ENCODE measurements at places on chromosomes 5 and 9.

DNA sequence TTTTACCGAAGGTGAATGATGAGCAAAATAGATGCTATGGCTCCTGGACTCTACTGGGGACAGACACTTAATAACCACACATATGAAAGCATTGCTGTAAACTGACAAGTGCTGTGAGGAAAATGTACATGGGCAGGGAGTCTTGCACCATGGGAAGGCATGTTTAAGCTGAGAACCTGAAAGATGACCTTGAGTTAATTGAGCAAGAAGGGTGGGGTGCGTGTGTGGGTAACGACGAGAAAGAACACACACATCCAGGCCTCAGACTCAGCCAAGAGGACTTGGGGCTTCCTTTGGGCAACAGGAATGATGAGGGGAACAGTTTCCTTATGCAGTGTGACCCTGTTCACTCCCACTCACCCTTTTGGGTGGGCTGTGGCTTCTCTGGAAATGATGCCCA, 73.1 kb downstream of the HSPA4 start:
- ATAC-seq = no peak

DNA sequence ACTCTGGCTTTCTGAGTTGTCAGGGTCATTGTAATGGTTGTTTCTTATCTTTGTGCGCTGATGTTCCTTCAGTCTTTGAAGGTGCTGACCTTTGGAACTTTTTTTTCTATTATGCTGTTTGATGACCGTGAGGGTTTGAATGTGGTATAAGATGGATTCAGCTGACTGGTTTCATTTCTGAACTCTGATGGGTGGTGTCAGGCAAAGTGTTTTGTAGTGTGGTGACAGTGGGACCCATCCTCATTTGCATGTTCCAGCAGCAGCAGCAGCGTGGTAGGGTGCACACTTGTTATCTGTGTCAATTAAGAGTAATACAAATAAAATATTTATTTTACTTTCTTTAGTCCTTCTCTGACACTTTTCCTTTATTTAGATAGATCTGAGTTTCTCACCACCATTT, 227.7 kb upstream of the PRR16 start:
- no peak for ATAC-seq

DNA sequence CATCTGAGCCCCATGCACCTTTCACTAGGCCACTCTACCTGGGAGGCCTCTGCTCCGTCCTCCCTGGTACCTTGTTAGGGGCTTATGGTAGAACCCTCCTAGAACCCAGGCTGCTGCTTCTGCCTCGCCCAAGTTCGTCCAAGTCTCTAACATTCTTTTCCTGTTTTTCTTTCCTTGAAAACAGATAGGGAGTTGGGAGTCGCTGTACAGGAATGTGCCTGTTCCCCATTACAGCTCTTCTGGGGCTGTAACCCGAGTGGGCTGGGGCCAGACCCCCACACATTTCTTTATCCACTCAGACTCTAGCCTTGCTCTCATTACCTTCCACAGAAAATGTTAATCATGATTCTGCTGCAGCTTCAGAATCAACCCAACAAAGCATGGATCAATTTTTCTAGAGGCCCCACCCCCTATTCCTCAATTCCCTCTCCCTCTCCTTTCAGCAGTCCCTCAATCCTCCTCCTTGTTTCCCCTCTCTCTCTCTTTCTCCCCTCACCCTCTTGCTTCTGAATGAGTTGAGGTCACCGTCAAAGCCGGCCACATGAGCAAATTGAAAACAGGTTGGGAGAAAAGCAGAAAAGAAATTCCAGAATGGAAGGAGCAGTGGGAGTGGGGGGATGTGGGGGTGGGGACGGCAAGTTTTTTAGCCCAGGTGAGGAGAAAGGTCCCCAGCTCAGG, 193.8 kb upstream of the TRIM32 start:
- ATAC-seq = no peak

GRCh38 chr9:68999393-69000105, 14.4 kb downstream of the PRKACG start:
- ATAC-seq = peak; percentile 94

GRCh38 chr9:123382653-123383511, 26.9 kb downstream of the CRB2 start:
- no peak for ATAC-seq

- no peak for ATAC-seq
Measured at GRCh38 chr9:112601636-112602035, 115.0 kb downstream of the KIAA1958 start.

GRCh38 chr5:30392897-30393296, 800.6 kb upstream of the CDH6 start:
- ATAC-seq = no peak

DNA sequence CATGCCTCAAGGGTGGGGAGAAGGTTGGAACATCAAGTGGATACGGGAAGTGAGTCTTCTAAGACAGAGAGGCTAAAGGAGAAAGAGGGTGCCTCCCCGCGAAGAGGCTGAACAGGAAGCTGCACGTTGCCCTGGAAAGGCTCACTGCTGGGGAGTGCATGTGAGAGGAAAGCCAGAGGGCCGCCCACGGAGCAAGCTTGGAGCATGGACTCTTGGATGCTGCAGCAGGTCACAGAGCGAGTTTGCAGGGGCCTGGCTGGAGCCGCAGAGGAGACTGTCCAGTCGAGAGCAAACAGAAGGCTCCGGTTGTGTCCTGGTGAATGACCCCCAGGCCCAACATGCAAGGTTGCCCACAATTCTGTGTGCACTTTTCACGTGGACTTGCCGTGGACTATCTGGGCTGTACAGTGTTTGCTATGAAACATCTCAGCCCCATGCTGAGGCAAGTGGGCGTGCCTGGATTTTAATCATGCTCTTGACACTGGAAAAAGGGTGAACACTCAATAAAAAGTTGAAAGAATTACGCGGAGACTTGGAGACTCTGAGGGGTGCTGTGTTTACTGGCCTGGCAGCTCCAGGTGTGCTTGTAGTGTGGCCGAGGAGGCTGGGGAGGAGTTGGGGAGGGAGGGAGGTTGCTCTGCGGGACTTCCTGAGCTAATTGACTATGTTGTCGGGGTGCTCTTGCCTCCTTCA, 54.5 kb upstream of the GARNL3 start:
- ATAC-seq = no peak

GRCh38 chr5:18111906-18112465, 477.7 kb downstream of the TAF11L14 start:
- ATAC-seq = no peak

DNA sequence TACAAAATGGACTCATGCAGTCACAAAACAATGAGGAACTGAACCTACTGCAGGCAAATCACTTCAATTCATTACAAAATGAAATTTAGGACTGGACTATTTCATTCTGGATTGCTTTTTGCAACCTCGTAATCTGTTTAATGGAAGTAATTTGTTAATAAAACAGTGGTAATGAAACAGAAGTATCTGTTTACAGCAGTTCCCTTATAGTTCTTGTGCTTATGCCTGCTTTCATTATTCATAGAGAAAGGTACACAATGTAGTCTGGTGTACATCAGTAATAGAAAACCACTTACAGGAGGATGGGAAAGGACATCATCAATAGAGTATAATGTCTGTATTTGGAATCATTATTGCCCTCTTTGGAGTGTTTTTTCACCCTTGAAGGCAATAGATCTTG, 389.2 kb upstream of the NUDT12 start:
- ATAC-seq = no peak

DNA sequence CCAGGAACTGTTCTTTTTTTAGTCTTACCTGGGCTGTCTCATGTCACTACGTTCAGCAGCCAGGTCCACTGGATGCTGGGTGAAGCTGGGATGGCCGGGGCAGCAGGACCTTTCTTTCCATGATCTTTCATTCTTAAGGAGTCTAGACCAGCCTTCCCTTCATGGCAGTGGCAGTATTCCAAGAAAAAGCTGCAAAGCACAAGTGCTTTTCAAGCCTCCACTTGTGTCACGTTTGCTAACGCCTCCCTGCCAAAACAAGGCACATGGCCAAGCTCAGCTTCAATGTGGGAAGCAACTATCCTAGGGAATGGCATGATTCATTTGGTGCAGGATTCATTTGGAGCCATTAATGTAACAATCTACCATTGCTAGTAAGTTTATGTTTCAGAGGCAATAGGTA, 94.8 kb downstream of the RCL1 start:
- no peak for ATAC-seq

DNA sequence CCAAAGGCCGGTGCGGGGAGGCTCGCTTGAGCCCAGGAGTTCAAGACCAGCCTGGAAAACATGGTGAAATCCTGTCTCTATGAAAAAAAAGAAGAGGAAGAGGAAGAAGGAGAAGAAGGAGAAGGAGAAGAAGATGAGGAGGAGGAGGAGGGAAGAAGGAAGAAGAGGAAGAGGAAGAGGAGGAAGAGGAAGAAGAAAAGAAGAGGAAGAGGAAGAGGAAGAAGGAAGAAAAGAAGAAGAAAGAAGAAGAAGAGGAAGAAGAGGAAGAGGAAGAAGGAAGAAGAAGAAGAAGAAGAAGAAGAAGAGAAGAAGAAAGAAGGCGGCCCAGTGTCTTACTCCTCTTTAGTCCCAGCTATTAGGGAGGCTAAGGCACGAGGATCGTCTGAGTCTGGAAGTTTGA, 44.8 kb upstream of the XPA start:
- no peak for ATAC-seq

DNA sequence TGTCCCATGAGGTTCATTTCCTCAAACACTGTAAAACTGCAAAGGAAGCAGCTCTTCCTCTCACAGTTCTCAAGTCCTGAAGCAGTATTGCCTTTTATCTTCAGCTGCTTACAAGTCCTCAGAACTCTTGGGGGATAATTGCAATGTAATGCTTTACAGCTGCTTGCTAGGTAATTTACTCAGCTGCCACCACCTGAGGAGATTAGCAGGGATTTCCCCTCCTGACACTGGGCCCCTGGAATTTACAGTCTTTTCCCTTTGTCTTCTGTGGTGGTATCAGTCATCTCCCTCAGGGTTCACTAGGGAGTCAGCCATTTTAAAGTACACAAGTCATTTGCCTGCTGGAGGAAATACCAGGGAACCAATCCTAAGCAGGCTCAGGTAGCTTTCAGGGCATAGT, 754.3 kb upstream of the GRAMD2B start:
- ATAC-seq = no peak

DNA sequence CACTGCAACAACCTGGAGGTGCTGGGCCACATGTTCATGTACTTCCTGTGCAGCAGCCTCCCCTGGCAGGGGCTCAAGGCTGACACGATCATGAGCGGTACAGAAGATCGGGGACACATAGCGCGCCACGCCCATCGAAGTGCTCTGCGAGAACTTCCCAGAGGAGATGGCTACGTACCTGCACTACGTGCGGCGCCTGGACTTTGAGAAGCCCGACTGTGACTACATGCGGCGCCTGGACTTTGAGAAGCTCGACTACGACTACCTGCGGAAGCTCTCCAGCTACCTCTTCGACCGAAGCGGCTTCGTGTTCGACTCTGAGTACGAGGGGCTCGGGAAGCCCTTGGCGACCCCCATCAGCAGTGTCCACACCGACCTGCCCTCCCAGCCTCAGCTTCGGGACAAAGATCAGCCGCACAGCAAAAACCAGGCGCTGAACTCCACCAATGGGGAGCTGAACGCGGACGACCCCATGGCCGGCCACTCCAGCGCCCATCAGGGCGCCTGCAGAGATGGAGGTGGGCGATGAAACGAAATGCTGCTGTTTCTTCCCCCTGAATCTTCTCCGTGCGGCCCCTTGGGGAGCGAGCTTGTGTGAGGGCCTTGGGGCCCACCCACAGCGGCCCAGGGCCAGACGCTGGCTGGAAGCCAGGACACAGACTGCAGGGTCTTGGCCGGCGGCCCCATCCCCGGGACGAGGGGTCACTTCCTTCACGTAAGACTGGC, 56.5 kb downstream of the JAK2 start:
- ATAC-seq = no peak

- no peak for ATAC-seq
Measured at GRCh38 chr5:83745816-83746215, 25.2 kb upstream of the HAPLN1 start.

DNA sequence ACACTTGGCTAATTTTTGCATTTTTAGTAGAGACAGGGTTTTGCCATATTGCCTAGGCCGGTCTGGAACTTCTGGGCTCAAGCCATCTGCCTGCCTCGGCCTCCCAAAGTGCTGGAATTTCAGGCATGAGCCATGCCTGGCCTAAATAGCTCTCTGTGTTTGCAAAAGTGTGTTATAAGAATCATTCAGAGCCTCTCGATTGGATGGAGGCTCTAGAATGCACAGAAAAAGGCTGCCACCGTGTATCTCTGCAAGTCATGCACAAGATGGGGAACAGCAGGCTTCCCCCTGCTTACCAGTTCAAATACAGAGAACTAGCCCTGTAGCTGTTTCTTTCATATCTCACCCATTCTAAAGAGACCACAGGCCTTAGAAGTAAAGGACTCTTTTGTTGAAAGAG, 28.3 kb downstream of the FXN start:
- no peak for ATAC-seq

GRCh38 chr9:80632041-80632440, 1057.3 kb downstream of the TLE1 start:
- ATAC-seq = no peak

GRCh38 chr9:38075272-38075671, 6.2 kb upstream of the SHB start:
- no peak for ATAC-seq

- no peak for ATAC-seq
Measured at GRCh38 chr5:143828710-143829109, 16.7 kb downstream of the HMHB1 start.

- ATAC-seq = no peak
Measured at GRCh38 chr5:103101079-103101750, 18.7 kb downstream of the GIN1 start.

- ATAC-seq = no peak
Measured at GRCh38 chr5:149400304-149400703, 21.2 kb upstream of the IL17B start.

DNA sequence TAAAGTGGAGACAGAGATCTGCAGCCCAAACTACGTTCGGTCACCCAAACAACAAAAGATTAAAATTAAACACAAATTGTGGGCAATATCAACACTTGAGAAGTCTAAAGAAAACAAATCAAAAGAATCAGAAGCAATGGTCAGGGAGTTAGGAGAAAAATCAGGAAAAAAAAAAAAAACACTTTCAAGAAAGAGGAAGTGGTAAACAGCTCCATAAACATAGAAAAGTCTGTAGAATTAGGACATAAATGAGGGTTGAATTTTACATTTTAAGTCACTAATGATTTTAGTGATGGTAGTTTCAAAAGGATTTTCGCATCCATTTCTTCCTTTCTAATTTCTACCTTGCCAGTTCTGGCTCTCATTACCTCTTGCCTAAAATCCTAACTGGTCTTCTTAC, 10.1 kb downstream of the RNF145 start:
- ATAC-seq = no peak

DNA sequence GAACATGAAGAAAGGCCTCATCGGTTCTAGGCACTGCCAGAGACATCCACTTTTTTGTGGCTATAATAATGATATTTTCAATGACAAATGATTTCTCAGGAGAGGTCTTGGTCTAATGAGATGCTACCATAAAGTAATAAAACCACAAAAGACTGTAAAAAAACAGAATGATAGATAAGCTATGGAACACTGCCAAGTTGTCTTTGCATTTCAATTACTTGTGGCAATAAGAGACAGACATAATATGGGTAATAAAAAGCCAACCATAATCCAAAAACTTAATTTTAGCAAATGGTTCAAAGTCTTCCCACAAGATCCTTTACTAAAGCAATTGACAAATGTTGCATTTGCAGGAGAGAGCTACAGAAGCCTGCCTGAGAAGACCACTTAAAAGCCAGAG, 292.5 kb downstream of the ATPSCKMT start:
- ATAC-seq = no peak

Measured in activated CD4-positive, CD25-positive, alpha-beta regulatory T cell treated with anti-CD3 and anti-CD28 coated beads, Interleukin-2, amount 50 U/mL, for 24 hours (primary cell).